A549 treated with CpdA at 1 μM for 4 hours (cell line): ENCODE measurements at places on chromosomes 3 and 15. TPM values are rescaled to one million over a fixed set of nuclear protein-coding genes. Genes with fewer than 3 reads are reported as not detected.

Gene MUSTN1
- 0.52 TPM in 1 of 5 replicates, not detected in the others for total RNA-seq

Gene THBS1
- 25.9 to 48.0 TPM (median 29.7 TPM) in 5 replicates for total RNA-seq

Gene AADACL2
- not detected in 5 replicates for total RNA-seq

Gene LACTB
- 24.7 to 38.6 TPM (median 25.6 TPM) in 5 replicates for total RNA-seq

Gene KCNMB2
- total RNA-seq = not detected in 5 replicates

Gene TNFSF10
- 0.10 to 0.21 TPM (median 0.10 TPM) in 3 of 5 replicates, not detected in the others for total RNA-seq

Gene CCDC54
- total RNA-seq = not detected in 5 replicates

Gene MKRN3
- total RNA-seq = 1.6 to 4.6 TPM (median 2.5 TPM) in 5 replicates

Gene GOLGA8O
- 0.21 to 0.50 TPM (median 0.29 TPM) in 5 replicates for total RNA-seq

Gene LIPH
- 7.5 to 8.5 TPM (median 8.1 TPM) in 5 replicates for total RNA-seq

Gene AMT
- 0.09 to 0.38 TPM (median 0.35 TPM) in 4 of 5 replicates, not detected in the other for total RNA-seq

Gene NR2F2
- total RNA-seq = 21.1 to 27.1 TPM (median 24.4 TPM) in 5 replicates

Gene DPPA4
- not detected in 5 replicates for total RNA-seq

Gene ARGFX
- not detected in 5 replicates for total RNA-seq

Gene CPLX3
- total RNA-seq = not detected in 5 replicates

Gene GABRA5
- 81.1 to 122 TPM (median 106 TPM) in 5 replicates for total RNA-seq
